ENCODE measurements at places on chromosomes 1 and 21.

DNA sequence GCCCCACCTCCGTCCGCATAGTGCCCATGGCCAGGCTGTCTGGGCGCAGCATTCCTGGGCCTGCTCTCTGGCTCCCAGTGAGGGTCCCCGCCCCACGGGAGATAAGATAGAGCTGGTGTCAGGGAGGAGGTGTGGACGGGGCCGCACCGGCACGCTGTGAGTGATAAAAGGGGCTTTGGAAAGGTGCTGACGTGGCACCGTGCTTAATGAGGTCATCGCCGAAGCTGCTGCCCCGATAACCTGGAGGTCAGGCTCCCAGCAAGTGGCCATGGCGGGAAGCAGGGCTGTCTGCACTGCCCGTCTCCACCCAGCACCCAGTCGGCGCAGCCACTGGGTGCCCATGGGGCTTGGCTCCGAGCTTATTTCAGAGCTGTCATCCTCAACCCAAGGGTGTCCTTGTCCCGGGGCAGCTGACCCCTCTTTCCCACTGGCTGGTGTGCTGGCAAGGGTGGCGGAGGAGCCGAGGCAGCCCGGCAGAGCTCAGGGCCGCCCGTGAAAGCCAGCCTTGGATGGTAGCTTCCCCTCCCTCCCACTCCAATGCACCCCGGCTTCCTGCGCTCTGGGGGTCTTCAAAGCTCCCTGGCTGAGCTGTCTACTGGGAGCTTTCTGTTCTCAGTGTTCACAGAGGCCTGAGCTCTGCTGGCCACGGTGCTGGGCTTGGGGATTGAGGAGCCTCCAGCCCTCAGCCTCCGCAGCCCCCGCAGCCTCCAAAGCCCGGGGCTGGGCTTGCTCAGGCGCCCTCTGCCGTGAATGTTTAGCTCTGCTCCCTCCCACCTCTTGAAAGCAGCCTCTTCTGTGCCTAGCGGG is 105.1 kb upstream of the ARHGEF16 start:
- DNase-seq: no peak

- DNase-seq: no peak
These were observed 87.6 kb upstream of the DUSP10 start for GRCh38 chr1:221829327-221830015.

- no peak for DNase-seq
These were observed 38.6 kb downstream of the VANGL2 start for GRCh38 chr1:160438935-160439334.

DNA sequence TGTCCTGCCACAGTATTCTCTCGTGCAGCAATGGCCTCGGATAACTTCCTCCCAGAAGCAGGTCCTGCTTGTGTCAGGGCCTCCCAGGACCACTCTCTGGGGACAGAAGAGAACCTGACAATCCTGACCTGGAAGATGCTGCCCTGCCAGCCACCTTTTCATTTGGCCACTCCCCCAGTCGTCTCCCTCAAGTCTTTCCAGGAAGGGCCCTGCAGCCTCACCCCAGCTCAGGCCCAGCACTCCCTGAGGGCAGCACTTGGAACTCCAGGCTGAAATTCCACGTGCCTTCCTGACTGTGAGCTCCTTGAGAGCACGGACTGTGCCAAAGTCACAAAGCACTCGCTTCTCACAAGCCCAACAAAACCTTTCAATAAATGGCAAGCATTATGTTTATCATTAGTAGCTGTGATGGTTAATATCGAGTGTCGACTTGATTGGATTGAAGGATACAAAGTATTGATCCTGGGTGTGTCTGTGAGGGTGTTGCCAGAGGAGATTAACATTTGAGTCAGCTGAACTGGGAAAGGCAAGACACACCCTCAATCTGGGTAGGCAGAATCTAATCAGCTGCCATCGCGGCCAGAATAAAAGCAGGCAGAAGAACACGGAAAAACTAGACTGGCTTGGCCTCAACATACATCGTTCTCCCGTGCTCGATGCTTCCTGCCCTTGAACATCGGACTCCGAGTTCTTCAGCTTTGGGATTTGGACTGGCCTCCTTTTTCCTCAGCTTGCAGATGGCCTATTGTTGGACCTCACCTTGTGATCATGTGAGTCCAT is 2.3 kb upstream of the CLEC20A start:
- DNase-seq: no peak

GRCh38 chr1:50703240-50703639 is 256.8 kb downstream of the FAF1 start:
- no peak for DNase-seq

- no peak for DNase-seq
These were observed 285.5 kb downstream of the ZNF648 start for GRCh38 chr1:181776044-181776443.

- no peak for DNase-seq
These were observed 4.7 kb downstream of the MR1 start for GRCh38 chr1:181038399-181038873.

GRCh38 chr21:42356650-42357049 is 5.9 kb upstream of the TFF2 start:
- DNase-seq: no peak

DNA sequence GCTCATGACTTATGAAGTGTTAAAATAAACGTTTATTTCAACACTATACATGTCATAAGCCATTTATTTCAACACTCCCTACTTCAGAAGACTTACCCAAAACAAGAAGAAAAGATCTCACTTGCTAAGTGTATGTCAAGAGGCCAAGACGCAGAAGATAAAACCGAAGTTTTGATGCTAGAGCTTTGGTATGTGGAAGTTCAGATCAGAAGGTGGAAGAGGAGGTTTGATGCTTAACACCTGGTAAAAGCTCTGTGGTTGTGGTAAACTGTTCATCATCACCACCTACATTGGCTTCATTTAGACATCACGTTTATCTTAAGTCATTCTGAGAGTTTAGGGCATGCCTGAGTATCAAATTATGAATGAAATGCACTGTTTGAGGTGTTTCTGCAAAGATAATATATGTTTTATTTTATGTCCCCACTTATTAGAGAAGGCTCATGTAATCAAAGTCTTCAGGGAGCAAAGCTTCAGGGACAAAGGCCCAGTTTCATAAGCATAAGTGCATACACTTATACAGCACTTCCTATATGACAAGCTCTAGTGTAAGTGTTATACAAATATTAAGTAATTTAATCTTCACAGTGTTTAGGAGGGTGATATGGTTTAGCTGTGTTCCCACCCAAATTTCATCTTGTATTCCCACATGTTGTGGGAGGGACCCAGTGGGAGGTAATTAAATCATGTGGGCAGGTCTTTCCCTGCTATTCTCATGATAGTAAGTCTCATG is 533.3 kb downstream of the PTBP2 start:
- no peak for DNase-seq

- DNase-seq: no peak
These were observed 722 bp downstream of the LHX8 start for GRCh38 chr1:75134647-75135572.

GRCh38 chr1:173601588-173601987 is 1.3 kb downstream of the SLC9C2 start:
- DNase-seq: no peak

- DNase-seq: no peak
These were observed 8.8 kb downstream of the TSEN15 start for GRCh38 chr1:184060316-184060715.

GRCh38 chr21:42469272-42469671 is 26.8 kb downstream of the RSPH1 start:
- no peak for DNase-seq

DNA sequence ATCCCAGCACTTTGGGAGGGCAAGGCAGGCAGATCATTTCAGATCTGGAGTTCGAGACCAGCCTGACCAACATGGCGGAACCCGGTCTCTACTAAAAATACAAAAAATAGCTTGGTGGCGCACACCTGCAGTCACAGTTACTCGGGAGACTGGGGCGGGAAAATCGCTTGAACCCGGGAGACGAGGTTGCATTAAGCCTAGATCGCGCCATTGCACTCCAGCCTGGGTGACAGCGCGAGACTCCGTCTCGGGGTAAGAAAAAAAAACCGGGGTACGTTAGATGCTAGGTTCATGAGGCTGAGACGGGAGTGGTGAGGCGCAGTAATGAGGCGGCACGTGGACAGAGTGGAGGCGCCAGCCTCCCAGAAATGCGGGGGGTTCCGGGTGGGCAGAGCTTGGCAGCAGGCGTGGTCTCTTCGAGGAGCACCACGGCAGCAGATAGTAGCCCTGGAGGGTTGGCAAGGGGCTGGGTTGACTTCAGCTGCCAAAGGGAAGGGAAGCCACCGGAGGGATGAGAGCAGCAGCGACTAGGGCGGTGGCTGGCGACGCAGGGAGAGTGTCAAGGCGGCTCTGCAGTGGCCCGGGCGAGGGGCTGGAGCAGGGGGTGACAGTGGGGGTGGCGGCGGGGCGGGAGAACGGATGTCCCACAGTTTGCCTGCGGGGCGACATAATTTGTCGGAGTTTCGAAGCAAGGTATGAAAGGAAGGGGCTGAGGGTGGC is 832 bp downstream of the MRPL20 start:
- DNase-seq: no peak

GRCh38 chr1:97805093-97805492 is 115.7 kb downstream of the DPYD start:
- DNase-seq: no peak

GRCh38 chr1:174988539-174988938 is 11.2 kb upstream of the CACYBP start:
- no peak for DNase-seq

DNA sequence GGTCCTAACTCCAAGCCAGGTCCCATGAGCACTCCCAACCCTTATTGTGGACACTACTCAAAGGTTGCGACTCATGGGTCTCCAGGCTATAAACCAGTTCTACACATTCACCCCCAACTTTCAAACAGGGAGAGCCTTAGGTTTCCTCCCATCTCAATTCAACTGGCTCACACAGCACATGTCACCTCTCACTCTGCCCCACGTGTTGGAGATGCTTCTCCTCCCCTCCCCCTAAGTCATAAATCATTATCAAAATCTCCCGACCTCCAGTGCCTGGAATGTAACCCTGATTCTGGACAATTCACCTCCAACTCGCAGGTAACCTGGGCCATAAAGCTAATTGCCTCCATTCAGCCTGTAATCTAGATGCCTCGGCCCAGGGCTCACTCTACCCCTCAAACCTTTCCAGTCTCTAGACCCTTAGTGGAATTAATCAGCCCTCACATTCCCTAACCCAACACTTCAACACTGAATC is 595 bp downstream of the AK2 start:
- no peak for DNase-seq

DNA sequence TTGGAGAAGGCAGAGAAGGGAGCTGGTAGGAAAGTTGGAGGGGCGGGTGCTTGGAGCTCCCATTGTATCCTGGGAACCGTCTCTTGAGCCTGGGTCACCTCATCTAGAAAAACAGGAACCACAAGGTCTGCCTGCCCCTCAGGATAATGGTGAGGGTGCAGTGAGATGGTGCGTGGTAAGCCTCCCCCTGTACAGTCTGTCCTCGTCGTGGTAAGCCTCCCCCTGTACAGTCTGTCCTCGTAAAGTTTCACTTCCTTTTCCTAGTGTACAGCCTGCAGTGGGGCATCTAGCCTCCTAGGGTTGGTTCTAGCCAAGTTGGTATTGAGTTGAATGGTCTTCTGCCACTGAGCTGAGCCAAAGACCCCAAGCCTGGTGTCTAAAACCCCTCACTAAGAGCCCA is 66.5 kb upstream of the IGSF21 start:
- DNase-seq: no peak

- no peak for DNase-seq
These were observed 72.9 kb upstream of the FBXO28 start for GRCh38 chr1:224041032-224041431.

GRCh38 chr1:28510273-28510969 is 4.6 kb downstream of the RCC1 start:
- DNase-seq: no peak

DNA sequence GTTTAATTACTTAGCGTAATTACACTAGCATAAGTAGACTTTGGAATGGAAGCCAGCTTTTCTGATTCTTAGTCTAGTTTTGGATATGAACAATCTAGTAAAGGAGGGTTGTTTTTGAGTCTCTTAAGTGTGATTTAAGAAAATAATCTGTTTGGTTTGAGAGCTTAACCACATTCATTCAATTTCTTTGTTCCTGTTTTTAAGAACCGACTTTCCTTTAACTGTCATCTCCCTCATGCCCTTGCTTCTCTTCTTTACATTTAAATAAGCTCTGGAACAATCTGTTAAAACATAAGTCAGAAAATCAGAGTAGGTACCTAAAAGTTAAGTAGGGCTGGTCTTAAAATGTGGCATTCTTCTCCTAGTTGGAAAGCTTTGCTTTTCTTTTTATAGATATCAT is 27.7 kb downstream of the CDC42 start:
- DNase-seq: no peak

DNA sequence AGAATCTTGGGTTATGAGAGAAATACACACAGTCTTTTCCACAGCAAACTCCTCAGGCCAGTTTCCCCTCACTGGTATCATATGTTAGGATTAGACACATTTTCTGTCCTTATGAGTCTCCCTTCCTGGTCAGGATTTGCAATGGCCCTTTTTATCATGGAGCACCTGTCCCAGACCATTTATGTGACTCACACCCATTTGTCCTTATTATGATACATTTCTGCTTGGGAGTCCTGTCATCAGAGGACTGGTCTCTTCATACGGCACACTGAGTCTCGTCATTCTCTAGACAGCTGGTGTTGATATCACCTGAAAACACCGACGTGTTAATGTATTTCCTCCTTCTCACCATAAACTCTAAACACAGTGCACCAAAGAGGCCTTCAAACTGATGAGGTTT is 105.0 kb upstream of the SYT6 start:
- no peak for DNase-seq

- DNase-seq: no peak
These were observed 108.5 kb upstream of the SERTAD4 start for GRCh38 chr1:210123924-210124589.

GRCh38 chr1:109618661-109619575 is 498 bp downstream of the GNAT2 start:
- DNase-seq: no peak

- no peak for DNase-seq
These were observed 112.1 kb downstream of the TLR5 start for GRCh38 chr1:223030871-223031400.

GRCh38 chr1:70495370-70495769 is 84.3 kb downstream of the CTH start:
- DNase-seq: no peak

Measured in activated naive CD4-positive, alpha-beta T cell (primary cell).